ENCODE measurements at places on chromosomes 11 and 22.

- no peak for DNase-seq
Measured at GRCh38 chr22:30225220-30225927, 21.2 kb downstream of the LIF start.

- no peak for DNase-seq
Measured at GRCh38 chr22:33986167-33986771, 66.0 kb upstream of the LARGE1 start.

GRCh38 chr22:32531228-32531627, 56.6 kb downstream of the FBXO7 start:
- DNase-seq = no peak

GRCh38 chr11:75583718-75584658, 21.9 kb downstream of the SERPINH1 start:
- DNase-seq = no peak

- DNase-seq = peak; percentile 68
Measured at GRCh38 chr22:50473855-50474671, 772 bp downstream of the SBF1 start.

GRCh38 chr11:78190871-78191538, 2.3 kb downstream of the USP35 start:
- DNase-seq = no peak

DNA sequence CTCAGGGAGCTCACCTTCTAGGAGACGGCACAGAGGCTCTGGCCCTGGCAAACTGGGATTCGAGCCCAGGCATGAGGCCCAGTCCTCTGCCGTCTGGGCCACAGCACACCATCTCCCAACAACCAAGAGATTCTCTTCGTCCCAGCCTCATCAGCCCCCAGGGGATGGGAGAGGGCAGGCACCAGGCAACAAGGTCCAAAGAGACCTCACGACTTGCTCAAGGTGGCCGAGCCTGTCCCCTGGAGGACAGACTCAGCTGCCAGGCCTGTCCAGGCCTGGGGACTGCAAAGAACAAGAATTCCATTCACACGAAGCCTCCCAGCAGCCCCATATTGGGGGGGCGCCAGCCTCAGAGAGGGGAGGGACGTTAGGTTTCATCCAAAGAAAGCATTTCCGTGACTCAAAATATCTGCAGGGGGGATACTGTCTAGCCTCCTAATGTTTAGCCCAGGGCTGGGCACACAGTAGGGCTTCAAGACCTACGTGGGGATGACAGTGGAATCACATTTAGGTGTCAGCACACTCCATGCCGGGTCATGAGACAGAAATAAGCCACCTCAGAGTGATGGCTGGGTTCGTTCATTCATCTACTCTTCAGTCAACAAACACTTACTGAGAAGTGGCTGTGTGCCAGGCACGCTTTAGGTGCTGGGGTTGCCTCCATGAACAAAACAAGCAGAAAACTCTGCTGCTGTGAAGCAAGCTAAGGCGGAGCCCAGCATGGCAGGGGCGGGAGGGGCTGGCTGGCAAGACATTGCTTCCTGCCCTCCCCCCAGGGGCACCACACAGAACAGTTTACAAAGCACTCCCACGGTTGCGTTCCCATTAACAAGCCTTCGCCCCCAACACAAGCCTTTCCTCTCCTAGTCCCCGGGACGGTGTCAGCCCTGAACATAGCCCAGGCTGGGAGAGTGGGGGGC, 1.2 kb downstream of the CARNS1 start:
- DNase-seq = peak; percentile 66

DNA sequence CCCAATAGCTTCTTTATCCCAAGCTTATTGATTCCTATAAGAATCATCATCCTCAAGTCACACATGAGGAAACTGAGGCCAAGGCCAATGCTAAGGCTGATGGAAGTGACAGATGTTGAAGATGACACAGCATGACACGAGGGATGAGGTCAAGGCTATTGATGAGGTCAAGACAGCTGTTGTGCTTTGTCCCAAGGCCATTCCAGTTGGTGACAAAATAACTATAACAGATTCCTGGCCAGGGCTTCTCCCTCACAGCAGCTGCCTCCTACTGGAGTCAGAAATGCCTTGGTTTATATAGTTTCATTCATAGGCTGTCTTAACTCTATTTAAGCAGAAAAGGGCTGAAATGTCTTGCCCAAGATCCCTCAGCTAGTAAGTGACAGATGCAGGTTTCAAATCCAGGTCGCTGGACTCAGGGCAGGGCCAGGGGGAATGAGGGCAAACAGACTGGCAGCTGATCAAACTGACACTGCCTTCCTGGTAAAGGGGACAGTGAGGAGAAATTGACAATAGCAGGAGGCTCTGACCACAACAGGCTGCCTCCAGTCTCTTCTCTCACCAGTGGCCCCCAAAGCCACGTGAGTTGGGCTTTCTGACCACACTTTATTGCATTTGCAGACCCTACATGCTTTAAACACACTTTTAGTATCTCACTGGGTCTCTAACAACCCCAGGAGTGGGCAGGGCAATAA, 16.5 kb downstream of the MIF start:
- no peak for DNase-seq

DNA sequence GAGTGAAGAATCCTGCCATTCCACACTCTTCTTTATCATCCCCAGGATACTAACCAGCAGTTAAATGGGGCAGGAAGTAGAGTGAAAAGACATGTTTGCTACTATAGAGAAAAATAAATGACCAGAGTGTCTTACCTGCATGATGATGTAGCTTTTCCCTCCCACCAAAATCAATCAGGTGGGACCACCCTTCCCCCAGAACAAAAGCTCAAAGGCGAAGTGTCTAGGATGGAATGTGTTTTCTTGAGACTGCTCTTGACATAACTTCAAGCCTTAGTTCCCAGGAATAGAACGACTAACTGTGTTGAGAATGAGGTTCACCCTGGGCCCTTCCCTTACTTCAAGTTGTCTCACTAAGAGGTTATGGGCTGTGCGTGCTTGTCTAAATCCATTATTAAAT, 339.2 kb upstream of the CCDC90B start:
- DNase-seq = no peak

DNA sequence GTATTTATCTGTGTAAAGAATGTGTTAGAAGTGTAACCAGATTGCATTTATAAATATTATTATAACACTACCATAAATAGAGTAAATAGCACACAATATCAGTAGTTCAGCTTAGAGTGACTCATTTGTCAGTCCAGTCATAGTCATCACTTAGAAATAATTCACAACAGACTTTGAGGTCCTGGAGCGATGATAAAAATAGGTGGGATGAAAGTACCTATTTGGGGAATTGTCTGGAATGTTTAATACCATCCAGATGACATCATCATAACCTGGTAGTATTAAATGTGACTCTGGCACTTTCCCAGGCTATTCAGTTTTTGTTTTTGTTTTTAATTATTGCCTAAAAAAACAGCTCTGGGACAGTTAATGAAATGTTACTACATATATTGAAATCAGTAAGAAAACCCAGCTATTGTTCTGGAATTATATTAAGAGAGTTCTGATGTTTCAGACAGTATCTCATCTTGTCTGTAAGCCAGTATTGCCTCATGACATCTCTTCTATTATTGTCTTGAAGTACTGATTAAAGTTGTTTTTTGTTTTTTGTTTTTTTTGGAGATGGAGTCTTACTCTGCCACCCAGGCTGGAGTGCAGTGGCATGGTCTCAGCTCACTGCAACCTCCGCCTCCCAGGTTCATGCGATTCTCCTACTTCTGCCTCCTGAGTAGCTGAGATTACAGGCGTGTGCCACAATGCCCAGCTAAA, 74.8 kb downstream of the SIK2 start:
- DNase-seq = no peak

DNA sequence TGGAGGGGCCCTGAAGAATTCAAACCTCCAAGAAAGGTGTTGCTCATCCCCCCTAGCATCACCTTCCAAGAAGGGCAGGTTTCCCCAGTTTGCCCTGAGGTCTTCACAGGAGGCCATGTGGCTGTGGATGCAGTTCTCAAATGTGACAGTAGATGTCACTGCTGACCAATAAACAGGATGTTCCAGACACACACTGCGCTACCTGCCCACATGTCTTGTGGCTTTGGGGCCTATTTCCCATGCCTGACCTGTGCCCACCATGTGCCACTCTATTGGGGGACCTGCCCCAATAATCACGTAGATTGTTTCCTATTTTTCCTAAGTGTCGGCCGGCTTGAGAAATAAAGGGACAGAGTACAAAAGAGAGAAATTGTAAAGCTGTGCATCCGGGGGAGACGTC, 4.5 kb downstream of the GSTT2 start:
- DNase-seq = no peak

GRCh38 chr11:113538451-113539412, 63.5 kb upstream of the DRD2 start:
- DNase-seq = no peak

DNA sequence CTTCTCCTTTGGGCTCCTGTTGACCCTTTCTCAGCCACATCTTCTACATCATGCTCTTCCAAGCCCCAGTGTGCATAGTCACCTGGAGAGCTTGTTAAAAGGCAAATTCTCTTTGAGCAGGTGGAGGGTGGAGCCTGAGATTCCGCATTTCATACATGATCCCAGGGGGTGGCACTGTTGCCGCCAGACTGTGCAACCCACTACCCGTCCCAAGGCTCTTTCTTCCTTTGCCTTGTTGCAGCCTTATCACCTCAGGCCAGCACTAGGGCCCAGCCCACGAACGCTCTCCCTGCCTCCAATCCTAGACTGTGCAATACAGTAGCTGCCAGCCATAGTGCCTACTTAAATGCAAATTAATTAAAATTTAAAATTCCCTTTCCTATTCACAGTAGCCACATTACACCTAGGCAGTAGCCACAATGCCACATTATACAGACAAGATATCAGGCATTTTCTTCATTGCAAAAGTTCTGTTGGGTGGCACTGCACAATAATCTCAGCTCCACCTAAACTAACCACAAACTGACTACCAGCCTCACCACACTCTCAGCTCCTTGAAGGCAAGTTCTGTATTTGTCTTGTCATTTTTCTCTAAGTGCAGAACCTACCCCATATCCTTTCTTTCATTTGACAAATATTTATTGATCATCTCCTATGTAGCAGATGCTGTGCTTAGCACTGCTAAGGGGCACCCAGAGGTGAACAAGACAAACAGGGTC, 4.6 kb upstream of the KCNJ5 start:
- no peak for DNase-seq

GRCh38 chr11:19735909-19736498, 23.4 kb downstream of the NAV2 start:
- DNase-seq = no peak

- DNase-seq = no peak
Measured at GRCh38 chr11:121422675-121423074, 29.4 kb upstream of the SORL1 start.

DNA sequence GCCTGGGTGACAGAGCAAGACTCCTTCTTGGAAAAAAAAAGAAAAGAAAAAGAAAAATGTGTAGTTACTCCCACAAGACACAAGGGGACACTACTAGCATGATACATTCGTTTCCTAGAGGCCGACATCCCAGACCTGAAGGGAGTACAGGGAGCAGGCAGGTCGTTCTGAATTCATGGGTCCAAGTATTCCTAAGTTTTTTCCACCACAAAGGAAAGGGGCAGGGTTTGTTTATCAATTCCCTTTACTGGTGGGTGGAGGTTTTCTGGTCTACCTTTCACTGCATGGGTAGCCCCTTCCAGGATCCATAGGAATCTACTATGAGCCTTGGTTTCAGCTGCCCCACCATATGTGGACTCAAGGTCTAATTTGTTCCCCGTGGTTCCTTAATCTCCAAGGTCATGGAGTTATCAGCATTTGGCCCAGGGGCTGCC, 11.8 kb downstream of the TIGD3 start:
- DNase-seq = no peak

GRCh38 chr11:45725121-45725520, 59.7 kb upstream of the CHST1 start:
- no peak for DNase-seq

DNA sequence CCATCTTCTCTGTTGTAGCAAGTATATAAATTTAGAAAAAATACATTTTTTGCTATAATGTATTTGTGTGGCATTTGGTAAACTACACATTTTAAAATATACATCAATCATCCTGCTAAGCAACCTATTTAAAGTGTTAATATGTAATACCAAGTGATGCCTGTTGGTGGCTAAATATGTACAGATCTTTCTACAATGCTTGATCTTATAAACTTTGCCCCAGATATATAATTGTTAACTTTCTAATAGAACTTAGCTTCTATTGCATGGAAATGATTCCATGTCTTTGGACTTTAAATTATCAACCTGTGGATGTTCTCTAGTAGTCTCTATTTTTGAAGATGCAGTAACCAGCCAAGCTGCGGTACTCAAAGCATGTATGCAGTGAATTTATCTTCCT, 1260.4 kb upstream of the RAG2 start:
- DNase-seq = no peak

DNA sequence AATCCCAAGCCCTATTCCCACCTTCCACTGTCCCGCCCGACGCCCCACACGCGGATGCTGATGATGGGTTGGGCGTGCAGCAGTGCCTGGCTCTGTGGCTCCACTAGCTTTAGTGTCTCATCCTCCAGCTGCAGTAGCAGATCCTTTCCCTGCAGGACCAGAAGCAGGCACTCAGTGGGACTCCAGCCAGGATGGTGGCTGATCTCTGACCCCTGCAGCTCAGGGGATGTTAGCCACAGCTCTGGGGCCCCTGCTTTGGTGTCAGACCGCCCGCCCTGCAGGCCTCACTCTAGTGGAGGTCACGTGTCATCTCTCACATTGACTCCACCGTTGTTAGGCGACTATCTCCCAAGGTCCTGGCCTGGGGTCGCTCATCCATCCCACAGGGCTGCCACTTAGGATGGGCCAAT, 11.8 kb downstream of the SMPD1 start:
- DNase-seq = peak; percentile 51

DNA sequence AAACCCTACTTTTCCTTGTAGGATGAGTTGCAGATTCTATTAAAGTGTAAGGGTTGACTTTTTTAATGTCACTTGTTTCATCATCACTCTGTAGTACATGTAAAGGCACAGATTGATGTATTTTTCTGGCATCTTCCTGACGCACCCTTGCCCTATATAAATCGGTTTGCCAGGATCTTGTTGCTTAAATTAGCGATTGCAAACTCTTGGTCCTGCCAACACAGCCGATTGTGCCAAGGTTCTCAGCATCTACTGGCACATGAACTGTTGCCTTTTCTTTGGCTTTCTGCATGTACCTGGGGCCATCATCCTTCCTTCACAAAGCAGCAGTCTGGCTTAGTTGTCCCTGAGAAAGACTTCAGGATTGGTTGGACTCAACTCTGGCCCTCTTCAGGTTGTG, 7.5 kb upstream of the LIN7C start:
- DNase-seq = no peak

GRCh38 chr11:65814986-65815565, 18.7 kb upstream of the SNX32 start:
- no peak for DNase-seq

DNA sequence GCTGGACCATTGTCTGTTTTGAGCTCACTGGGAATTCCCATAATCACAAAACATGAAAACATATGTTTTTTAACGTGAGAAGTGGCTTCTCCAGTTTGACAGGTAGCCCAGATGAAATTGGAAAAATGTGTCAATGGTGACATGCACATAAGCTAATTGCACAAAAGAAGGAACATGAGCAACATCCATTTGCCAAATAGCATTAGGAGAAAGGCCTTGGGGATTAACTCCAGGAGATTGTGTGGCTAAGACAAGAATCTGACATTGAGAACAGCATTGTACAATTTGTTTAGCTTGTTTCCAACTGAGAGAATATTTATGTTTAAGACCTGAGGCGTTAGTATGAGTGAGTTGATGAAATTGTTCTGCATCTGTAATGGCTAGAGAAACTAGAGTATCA, 147.0 kb upstream of the API5 start:
- no peak for DNase-seq

Data from stimulated activated CD8-positive, alpha-beta memory T cell treated with anti-CD3 and anti-CD28 coated beads, Interleukin-4, amount 100 ng/mL, for 48 hours (primary cell).